ENCODE measurements at places on chromosomes 3 and 15.

- no peak for DNase-seq
Measured at GRCh38 chr3:73924048-73924447, 299.3 kb upstream of the PDZRN3 start.

GRCh38 chr3:81851176-81851575 is 89.7 kb upstream of the GBE1 start:
- DNase-seq = no peak

- DNase-seq = no peak
Measured at GRCh38 chr15:63372018-63372705, 9.5 kb downstream of the CA12 start.

DNA sequence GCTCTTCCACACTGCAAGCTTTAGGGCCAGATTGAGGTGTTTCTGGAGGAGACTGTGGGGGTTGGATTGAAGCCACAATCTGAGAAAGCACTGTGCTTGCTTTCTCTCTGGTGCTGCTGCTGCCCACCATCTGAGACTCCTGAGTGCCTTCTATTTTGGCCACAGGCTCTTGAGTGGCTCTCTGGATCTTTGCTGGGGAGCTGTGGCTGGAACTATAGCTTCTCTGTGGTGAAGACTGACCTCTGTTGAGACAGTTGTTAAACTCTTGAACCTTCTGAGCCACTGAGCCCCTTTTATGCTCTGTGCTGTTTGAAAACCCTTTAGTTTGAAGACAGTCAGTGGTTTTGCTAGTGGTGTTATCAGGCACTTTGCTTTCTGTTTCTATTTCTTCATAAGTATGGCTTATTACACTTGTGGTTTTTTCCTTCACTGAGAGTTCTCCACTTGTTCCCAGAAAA is 108.7 kb upstream of the TSPAN3 start:
- no peak for DNase-seq

- DNase-seq = no peak
Measured at GRCh38 chr3:158384019-158384418, 187.0 kb upstream of the MLF1 start.

- DNase-seq = no peak
Measured at GRCh38 chr3:147328711-147329110, 77.6 kb downstream of the ZIC4 start.

DNA sequence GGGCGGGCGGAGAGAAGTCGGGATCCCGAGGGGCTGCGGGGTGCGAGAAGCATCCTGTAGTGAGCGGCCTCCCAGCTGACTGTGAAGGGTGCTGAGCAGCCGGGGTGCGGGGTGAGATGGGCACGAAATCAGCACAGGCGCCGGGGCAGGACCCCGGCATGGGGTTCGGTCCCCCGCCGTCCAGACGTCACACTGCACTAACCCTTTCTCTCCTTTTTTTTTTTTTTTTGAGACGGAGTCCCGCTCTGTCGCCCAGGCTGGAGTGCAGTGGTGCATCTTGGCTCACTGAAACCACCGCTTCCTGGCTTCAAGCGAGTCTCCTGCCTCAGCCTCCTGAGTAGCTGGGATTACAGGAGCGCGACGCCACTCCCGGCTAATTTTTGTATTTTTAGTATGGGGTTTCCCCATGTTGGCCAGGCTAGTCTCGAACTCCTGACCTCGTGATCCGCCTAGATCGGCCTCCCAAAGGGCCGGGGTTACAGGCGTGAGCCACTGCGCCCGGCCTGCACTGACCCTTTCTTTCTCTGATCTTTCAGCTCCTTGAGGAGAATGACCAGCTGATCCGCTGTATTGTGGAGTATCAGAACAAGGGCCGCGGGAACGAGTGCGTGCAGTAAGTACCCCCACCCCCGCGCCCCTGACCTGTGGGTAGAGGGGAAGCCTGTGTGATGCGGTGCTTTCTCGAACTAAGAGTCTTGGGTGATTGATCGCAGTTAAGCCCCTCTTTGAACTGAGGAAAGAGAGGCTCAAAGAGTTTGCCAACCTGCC is 513 bp downstream of the SS18L2 start:
- DNase-seq = no peak

DNA sequence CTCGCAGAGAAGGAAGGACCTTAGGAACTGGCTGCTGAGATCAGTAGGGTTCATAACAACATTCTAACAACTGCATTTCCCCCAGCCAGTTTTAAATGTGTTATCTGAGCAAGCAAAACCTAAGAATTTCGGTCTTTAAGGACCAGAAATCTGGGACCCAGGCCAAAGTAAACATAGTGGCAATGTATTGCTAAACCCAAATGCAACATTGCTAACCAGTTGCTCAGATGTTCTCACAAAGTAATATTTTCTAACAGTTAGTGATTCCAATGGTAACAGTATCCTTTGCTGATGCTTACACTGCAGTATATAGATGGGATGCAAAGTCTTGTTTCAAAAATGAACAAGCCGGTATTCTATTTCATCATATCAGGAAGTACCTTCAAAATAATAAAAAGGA is 254.3 kb downstream of the RYR3 start:
- DNase-seq = peak; percentile 21

DNA sequence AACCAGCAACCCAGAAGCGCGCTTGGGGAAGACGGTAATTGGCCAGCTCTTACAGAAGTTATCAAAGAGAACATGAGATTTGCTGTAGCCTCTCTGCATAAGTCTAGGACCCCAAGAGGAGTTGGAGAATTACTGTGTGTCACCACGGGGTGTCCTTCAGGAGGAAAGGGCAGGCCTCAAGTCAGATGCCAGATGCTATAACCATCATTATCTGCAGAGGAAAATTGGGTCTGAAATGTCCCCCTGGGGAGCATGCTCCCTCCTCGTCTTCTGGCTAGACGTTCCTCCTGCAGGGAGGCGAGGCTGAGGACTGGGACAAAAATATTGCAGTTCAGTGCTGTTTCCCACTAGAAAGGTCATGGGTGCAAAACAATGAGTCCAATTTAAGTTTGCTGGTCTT is 380.5 kb upstream of the CFAP20DC start:
- DNase-seq = no peak

GRCh38 chr15:73858062-73858461 is 15.3 kb upstream of the TBC1D21 start:
- DNase-seq = no peak

- no peak for DNase-seq
Measured at GRCh38 chr15:27457766-27458165, 486.8 kb downstream of the GABRG3 start.
